ENCODE measurements at places on chromosomes 4 and X.

- DNase-seq: no peak
Measured at GRCh38 chr4:128155231-128155855, 94.2 kb downstream of the LARP1B start.

DNA sequence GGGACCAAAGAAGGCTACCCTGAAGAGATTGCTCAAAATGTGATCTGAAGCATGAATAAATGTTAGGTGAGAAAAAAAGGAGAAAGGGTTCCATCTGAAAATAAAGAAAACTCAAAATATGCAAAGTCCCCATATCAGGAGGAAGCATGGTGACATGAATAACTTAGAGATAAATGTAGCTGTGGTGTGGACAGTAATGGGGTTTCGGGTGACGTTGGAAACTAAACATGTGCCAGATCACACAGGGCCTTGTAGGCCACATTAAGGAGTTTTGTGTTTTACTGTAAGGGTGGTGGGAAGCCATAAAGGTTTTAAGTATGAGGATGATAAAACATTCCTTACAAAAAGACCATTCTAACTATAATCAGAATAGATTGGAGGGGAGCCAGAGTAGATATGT lies 40.3 kb upstream of the ACSL4 start:
- DNase-seq: no peak

DNA sequence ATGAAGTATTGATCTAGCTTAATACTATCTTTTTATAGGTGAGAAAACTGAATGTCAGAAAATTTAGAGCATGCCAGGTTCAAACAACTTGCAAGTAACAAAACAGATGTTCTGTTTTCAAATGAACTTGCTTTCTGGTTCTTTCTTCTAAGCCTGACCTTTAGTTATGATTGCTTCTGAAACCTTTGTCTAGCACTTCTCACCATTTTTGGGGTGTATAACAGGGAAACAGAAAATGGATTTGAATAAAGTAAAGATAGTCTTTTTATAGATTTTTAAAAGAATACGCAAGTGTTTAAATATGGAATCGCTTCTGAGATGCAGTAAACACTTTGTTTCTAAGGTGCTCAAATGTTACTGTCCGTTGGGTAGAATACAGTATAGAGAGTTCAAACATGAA lies 687.2 kb upstream of the CPEB2 start:
- no peak for DNase-seq

- DNase-seq: no peak
Measured at GRCh38 chrX:19382555-19383145, 38.9 kb downstream of the PDHA1 start.

DNA sequence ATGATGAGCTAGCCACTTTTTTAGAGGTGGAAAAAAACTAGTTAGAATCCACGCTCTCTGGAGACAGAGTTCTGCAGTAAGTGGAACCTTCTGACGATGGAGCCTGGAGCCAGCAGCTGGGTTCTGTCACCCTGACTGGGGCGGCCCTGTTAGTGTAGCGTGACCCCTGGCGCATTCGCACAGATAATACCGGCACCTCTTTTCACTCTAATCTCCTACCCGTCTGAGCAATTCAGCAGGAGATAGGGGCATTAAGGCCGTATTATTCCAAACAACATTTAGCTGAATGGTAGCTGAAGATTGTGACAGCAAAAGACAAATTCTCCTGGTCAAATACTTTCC lies 292.6 kb downstream of the FBXO8 start:
- no peak for DNase-seq

GRCh38 chr4:73772363-73772762 lies 32.0 kb downstream of the CXCL8 start:
- no peak for DNase-seq

DNA sequence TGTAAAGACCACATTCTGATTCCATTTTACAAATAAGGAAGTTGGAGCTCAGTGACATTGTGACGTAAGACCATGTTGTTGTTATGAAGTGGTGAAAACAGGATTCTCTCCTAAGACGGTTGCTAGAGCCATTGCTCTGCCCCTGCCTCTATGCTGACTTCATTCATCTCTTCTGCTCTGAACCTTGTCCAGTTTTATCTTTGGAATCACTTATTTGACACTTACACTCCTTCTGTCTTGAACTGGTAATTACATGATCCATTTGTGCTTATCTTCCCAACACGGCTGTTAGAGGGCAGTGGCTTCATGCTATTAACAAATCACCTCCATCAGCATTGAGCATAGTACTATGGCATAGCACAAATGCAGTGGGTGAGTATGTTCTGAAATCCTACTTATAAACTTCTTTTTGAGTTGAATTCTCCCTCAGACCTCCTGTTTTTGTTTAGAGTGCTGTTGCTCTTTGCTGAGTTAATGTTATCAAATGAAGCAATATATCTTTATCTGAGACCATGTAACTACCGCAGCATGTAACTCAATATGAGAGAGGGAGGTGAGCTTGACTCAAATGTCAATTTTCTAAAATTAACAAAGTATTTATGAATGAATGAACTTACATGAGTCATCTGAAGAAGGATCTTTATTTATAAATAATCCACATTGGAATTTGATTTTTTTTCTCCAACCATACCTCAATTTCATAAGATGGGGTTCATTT lies 177.8 kb downstream of the RASL11B start:
- no peak for DNase-seq

DNA sequence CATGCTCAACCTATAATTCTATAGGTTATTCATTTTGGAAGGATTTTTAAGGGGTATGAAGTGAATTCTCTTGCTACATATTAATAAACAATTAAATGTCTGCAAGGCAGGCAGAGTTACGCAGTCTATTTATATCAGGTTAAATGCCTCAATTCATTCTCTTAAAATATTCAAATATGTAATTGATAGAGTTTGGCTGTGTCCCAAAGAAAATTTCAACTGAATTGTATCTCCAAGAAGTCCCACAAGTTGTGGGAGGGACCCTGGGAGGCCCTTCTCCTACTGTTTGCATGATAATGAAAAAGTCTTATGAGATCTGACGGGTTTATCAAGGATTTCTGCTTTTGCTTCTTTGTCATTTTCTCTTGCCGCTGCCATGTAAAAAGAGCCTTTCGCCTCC lies 576.1 kb downstream of the TMA16 start:
- DNase-seq: no peak

- no peak for DNase-seq
Measured at GRCh38 chrX:153430796-153431195, 15.1 kb downstream of the TREX2 start.

DNA sequence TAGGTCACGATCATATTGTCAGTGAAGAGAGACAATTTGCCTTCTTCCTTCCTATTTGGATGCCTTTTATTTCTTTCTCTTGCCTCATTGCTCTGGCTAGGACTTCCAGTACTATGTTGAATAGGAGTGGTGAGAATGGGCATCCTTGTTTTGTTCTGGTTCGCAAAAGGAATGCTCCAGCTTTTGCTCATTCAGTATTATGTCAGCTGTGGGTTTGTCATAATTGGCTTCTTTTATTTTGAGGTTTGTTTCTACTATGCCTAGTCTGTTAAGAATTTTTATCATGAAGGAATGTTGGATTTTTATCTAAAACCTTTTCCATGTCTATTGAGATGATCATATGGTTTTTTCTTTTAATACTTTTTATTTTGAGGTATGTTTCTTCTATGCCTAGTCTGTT lies 152.3 kb upstream of the MAD2L1 start:
- no peak for DNase-seq

DNA sequence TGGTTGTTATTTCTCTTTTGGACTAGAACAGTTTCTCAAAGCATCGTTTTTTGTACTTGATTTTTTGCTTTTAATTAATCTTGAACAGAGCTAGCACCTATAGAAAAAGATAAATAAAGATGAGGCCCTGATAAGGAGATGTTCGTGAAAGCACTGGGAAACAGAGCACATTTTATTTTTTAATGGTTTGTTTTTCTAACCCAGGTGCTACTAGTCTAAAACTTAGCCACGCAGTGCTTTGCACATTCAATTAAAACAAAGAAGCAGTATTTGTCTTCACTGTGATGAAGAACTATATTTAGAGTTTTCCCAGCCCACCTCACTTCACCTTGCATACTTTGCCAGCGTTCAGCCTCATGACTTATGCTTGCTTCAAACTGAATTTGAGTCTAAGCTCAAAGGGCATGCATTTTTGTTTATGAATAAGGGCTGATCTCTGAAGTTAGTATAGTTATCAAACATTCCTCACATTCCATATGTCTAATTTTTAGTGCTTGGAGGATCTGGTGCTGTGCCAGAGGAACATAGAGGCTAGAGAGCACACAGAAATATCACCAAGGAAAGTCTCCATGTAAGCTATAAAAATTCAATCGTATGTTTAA lies 76.7 kb downstream of the WWC2 start:
- no peak for DNase-seq

DNA sequence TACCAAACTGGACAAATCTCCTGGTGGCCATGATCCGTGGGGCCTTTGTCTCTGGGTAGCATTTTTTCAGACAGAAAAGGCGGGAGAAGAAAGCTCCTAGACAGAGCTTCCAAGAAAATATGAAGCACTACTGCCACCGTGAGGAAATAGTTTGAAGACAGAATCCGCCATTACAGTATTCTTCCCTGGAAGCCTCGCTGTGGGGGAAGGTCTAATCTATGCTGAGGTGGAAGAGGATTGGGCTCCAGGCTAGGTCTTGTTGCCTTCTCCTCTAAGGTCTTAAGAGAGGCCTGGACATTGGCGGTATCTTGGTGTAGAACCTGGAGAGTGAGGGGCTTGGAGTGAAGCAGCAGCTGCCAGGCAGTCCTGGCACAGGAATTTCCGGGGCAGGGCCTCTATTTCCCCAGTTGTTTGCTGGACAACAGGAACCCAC lies 218.9 kb downstream of the OR13H1 start:
- no peak for DNase-seq

- peak; percentile 93 for DNase-seq
Measured at GRCh38 chr4:80266253-80266901, at the start of gene FGF5. TSS of gene FGF5 (plus strand) at chr4:80266664. CDS start at chr4:80266825, 161 bp downstream.

DNA sequence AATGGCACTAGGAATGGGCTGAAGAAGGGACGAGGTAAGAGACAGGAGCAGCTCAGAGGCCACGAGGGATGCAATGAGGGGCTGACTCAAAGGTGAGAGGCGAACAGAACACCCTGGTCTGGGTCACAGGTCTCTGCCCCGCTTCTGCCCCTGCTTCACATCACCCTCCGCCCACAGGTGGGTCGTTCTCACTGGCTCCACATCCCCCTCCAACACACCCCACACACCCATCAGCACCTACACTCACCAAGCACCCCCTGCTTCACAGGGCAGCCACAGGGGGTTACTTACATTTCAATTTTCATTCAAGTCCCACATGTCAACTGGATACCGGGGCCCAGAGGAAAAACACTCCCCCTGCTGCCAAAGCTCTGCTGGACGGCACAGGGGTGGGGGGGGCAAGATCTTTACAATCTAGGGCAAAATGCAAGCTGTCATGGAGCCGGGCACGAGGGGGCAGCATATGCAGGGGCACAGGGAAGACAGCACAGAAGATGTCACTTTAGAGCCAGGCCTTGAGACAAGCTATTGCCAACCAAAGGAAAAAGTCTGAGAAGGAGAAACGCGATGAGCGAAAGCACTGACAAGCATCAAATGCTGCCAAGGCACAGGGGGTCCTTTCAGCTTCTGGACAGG lies 94.0 kb downstream of the AFAP1 start:
- no peak for DNase-seq

DNA sequence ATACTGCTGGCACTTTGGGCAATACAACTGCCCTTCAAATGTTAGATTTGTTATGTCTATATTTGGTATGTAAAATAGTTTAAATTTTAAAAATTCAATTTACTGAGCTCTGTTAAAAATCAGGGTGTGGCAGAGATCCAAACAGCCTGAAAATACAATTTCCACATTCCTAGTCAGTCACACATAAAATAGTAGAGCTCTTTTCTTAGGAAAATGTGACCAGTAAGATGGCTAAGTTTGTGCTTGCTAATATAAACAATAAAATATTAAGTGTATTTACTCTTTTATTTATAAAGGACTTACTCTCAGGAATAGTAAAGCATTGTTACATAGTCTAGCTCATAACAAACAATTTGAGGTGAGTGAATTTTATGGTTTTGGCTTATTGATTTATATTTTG lies 200.2 kb downstream of the DKK2 start:
- no peak for DNase-seq
